Dorsolateral prefrontal cortex (tissue), 122 donors: ENCODE measurements at places on chromosomes 3 and 15. TPM values are rescaled to one million over a fixed set of nuclear protein-coding genes. Genes with fewer than 3 reads are reported as not detected.

- DNase-seq, result no peak
Observed at GRCh38 chr15:88769161-88769971, 33.9 kb upstream of the ACAN start.

DNA sequence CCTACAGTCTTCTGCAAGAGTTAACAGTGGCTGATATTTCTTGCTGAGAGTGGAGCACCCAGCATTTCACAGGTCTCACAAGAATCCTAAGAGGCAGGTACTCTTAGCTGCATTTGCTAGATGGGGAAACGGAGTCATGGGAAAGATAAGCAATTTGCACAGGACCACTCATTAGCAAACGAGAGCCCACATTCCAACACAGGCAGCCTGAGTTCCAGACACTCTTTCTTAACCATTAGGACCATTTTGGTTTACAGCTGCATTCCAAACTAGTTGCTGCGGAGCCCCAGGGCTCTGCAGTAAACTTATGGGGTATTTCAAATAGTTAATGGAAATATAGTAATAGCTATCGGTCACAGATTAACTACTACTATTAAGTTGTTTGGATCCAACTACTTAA lies 42.5 kb downstream of the LYZL4 start:
- no peak for DNase-seq

Gene SLC22A14
- total RNA-seq, result 2.6 TPM

Gene RETNLB
- not detected for total RNA-seq

- DNase-seq, result no peak
Observed at GRCh38 chr15:69080295-69081248, 66.1 kb downstream of the NOX5 start.

DNA sequence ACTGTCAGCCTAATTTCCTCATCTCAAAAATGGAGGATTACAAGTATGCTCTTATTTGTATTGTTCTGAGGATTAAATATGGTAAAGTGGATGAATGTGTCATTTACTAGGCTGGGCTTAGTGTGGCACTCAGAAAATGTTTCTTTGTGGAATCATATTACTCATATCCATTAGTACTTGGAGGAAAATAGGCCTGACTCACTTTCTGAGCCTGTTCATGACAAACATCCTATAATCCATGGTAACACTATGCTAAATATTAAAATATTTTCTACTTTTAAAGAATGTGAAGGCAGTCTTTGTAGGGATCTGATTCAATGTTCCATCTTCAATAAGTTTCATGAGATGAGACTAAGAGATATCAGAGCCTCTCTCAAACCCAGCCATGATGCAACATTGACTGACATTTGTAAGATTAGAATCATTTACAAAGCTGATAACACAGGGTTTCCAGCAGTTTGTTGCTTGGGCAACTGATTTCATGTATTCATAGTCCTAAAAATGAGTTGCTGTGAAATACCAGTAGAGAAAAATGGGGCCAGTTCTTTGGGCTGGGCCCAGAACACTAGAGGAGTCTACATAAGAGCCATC lies 1048.5 kb downstream of the NTRK3 start:
- no peak for DNase-seq

GRCh38 chr3:165643425-165643824 lies 193.8 kb downstream of the BCHE start:
- no peak for DNase-seq

Gene MAGI1
- 80.0 TPM for total RNA-seq

Gene ZNF80
- total RNA-seq, result not detected

- no peak for DNase-seq
Observed at GRCh38 chr15:64596701-64597476, 136.5 kb downstream of the ZNF609 start.

GRCh38 chr3:100650651-100651619 lies 41.5 kb downstream of the ADGRG7 start:
- no peak for DNase-seq

DNA sequence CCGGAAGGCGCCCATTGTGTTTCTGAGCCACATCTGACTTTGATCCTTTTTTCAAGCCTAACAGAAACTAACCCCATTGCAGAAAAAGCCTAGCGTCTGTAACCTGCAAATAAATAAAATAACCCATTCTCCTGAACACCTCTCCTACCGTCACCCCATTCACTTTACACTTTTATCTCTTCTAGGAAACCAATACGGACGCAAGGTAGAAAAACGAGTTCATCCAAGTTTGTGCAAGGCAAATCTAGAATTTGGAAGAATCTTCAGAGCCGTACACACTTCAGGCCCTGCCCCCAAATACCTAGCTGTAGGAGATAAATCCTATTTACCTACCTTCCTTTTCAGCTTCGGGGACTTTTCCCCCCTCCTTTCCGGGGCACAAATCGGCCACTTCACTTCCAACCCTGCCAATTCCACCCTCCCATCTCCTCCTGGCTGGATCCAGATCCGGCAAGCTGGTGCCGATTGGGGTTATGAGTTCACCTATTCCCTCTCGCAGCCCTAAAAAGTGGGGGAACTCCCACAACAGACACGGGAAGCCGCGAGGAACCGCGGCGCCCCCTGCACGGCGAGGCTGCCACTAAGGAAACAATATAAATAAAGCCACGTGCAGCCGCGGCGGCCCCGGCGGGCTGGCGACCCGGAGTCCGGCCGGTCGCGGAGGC lies 987 bp downstream of the PRTG start:
- no peak for DNase-seq

Gene GRIP2
- total RNA-seq, result 17.1 TPM

GRCh38 chr15:72972362-72972761 lies 79.9 kb upstream of the NEO1 start:
- DNase-seq, result no peak

- DNase-seq, result no peak
Observed at GRCh38 chr3:139940622-139941021, 5.6 kb downstream of the CLSTN2 start.

- no peak for DNase-seq
Observed at GRCh38 chr3:177817751-177818150, 620.5 kb upstream of the TBL1XR1 start.

Gene TRH
- not detected for total RNA-seq
